ENCODE measurements at places on chromosomes 13 and 19. TPM values are rescaled to one million over a fixed set of nuclear protein-coding genes. Genes with fewer than 3 reads are reported as not detected.

TNFSF9 gene
- 1.9 TPM for total RNA-seq

ZNF581 gene
- total RNA-seq: 10.3 TPM

PRR22 gene
- 0.94 TPM for total RNA-seq

RAVER1 gene
- 5.9 TPM for total RNA-seq

KLK4 gene
- not detected for total RNA-seq

PPM1N gene
- total RNA-seq: 0.94 TPM

REXO1 gene
- total RNA-seq: 11.0 TPM

ZNF497 gene
- total RNA-seq: 8.1 TPM

SYNE4 gene
- 0.63 TPM for total RNA-seq

PSG5 gene
- total RNA-seq: not detected

TTYH1 gene
- 64.5 TPM for total RNA-seq

THOP1 gene
- 40.7 TPM for total RNA-seq

ZNF211 gene
- 51.3 TPM for total RNA-seq

UGGT2 gene
- 113 TPM for total RNA-seq

ZNF154 gene
- 81.7 TPM for total RNA-seq

LMTK3 gene
- total RNA-seq: 16.6 TPM

NXNL1 gene
- total RNA-seq: not detected

LRP3 gene
- total RNA-seq: 101 TPM
